ENCODE measurements at places on chromosomes 16 and 17. TPM values are rescaled to one million over a fixed set of nuclear protein-coding genes. Genes with fewer than 3 reads are reported as not detected.
A peak's percentile ranks its signal among the peaks of the same experiment; 100 is the strongest.

DNA sequence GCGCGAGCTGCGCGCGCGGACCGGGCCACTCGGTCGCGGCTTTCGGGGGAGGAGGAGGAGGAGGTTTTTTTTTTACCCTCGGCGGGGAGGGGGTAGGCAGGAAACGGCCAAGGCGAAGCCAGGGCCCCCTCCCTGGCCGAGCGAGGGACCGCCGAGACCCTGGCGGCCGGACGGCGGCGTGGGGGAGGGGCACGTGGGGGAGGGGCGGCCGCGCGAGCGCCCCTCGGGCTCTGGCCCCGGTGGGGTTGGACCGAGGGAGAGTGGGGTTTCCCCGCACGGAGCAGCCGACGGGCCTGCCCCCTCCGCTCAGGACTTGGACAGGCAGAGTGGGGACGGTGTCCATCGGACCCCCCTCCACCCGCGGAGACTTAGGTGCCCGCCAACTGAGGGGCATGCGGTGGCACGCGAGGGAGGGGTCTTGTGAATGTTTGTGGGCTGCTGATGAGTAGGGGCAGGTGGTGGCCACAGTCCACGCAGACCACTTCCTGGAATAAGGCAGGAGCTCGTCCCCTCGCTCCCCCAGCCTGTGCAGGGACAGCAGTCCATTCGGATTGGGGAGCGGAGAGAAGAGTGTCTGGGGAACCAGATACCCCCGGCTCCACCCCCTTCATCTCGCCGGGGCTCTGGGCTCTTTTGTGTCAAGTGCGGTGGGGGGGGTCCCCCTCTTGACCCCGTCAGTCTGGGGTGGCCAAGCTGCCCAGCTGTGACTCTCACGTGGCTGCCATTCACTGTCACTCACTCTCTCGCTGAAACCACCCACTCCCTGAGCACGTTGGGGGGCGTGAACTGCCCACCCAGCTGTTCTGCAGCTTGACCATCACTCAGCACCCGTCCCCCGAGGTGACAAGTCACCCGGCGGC, 3.0 kb upstream of the CHD3 start:
- no peaks in the 10 kb centered on the region for H3K27me3 ChIP-seq
- H3K4me3 ChIP-seq: peak overlapping the region; percentile 52
- DNase-seq: peak; percentile 55
- H3K36me3 ChIP-seq: peaks cover 16% of the 10 kb centered on the region

DNA sequence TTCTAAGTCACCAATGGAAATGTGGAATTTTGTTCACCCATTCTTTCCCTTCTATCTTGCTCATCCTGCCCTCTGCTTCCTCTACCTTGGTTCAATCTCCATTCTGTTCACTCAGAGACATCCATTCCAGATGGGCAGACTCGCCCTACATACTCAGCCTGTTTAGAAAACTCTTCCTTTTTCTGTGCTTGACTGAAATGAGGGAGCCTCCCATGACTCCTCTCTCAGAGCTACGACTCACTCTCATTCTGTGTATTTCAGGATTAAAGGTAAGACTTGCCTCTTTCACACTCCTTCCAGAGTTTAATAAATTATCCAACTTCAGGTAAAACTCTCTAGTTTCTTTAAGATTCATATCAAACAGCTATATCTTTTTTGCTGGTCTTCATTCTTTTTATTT, 182.8 kb downstream of the HS3ST3A1 start:
- H3K4me3 ChIP-seq: no peak overlapping the region
- DNase-seq: no peak
- H3K4me1 ChIP-seq: no peaks in the 10 kb centered on the region

- no peak overlapping the region for H3K4me3 ChIP-seq
- peaks cover 15% of the 10 kb centered on the region for H3K36me3 ChIP-seq
- no peak for DNase-seq
- no peak overlapping the region for H3K27ac ChIP-seq
- H3K4me1 ChIP-seq: peaks cover 11% of the 10 kb centered on the region
Observed at GRCh38 chr17:77485089-77485833, 344.5 kb downstream of the SEC14L1 start.

DNA sequence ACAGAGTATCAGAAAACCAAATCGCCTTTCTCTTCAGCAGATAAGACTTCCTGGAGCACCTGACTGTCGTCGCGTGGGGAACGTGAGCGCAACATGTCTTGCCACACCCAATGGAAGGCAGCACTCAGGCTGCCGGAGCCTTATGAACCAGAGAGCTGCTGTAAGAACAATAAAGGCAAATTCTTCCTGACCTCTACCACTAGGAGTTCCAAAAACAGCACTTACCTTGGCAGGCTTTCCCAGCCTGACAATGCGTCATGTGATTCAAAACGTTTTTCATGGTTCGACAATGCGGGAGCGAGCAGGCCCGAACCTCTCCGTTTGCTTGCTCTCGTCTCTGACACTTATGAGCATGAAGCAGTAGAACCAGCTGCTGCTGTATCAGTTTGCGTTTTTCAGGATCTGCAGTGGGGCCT, 75.8 kb upstream of the TRAP1 start:
- peaks cover 26% of the 10 kb centered on the region for H3K36me3 ChIP-seq
- H3K27ac ChIP-seq: no peak overlapping the region
- H3K4me3 ChIP-seq: no peak overlapping the region
- no peak for DNase-seq

- H3K27me3 ChIP-seq: peaks cover 73% of the 10 kb centered on the region
- no peaks in the 10 kb centered on the region for H3K36me3 ChIP-seq
- H3K27ac ChIP-seq: no peak overlapping the region
Observed at GRCh38 chr16:10878644-10879501, 1.9 kb downstream of the CIITA start.

DNA sequence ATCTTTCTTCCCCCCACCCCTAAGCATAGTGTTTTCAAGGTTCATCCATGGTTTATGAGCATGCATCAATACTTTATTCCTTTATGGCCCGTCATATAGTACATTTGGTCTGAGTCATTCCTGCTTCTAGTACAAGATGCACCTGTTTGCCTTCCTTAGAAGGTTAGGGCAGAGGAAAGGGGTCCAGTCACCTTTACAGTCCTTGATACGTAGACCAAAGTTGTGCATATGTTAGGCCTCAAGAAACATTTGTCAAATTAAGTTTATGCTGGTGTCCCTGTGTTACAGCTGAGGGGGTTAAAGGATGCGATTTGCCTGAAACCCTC, 1.4 kb downstream of the CYB5D2 start:
- H3K27me3 ChIP-seq: no peaks in the 10 kb centered on the region
- peaks cover 36% of the 10 kb centered on the region for H3K4me1 ChIP-seq
- no peak for DNase-seq
- peak overlapping the region; percentile 99 for H3K4me3 ChIP-seq
- peaks cover 5% of the 10 kb centered on the region for H3K36me3 ChIP-seq

- H3K27ac ChIP-seq: no peak overlapping the region
- H3K27me3 ChIP-seq: peaks cover 7% of the 10 kb centered on the region
- no peak for DNase-seq
Observed at GRCh38 chr17:4533523-4534504, 21.4 kb downstream of the MYBBP1A start.

- H3K4me3 ChIP-seq: peak overlapping the region; percentile 64
- peak overlapping the region; percentile 96 for H3K27ac ChIP-seq
- H3K4me1 ChIP-seq: peaks cover 51% of the 10 kb centered on the region
Observed at GRCh38 chr17:80876950-80877728, 114.5 kb upstream of the CHMP6 start.

DNA sequence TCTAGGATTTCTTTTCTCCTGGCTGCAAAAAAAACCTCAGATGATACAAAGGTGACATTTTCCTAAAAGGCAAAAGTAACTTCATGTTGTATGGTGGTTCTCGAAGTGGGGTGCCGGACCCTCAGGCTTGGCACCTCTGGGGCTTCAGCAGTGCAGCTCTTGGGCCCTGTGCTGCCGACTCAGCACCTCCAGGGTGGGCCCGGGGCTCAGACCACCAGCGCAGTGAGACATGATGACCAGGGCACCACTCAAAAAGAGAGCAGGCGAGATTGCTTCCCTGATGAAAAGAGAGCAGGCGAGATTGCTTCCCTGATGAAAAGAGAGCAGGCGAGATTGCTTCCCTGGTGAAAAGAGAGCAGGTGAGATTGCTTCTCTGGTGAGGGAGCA, 98.7 kb upstream of the ZNF750 start:
- peaks cover 44% of the 10 kb centered on the region for H3K36me3 ChIP-seq
- no peak overlapping the region for H3K27ac ChIP-seq
- H3K27me3 ChIP-seq: no peaks in the 10 kb centered on the region
- H3K4me1 ChIP-seq: no peaks in the 10 kb centered on the region

- H3K27me3 ChIP-seq: no peaks in the 10 kb centered on the region
- no peak for DNase-seq
- peak overlapping the region; percentile 90 for H3K27ac ChIP-seq
- no peaks in the 10 kb centered on the region for H3K36me3 ChIP-seq
- H3K4me3 ChIP-seq: peak overlapping the region; percentile 59
Observed at GRCh38 chr17:78717431-78717980, 64.6 kb downstream of the CYTH1 start.

DNA sequence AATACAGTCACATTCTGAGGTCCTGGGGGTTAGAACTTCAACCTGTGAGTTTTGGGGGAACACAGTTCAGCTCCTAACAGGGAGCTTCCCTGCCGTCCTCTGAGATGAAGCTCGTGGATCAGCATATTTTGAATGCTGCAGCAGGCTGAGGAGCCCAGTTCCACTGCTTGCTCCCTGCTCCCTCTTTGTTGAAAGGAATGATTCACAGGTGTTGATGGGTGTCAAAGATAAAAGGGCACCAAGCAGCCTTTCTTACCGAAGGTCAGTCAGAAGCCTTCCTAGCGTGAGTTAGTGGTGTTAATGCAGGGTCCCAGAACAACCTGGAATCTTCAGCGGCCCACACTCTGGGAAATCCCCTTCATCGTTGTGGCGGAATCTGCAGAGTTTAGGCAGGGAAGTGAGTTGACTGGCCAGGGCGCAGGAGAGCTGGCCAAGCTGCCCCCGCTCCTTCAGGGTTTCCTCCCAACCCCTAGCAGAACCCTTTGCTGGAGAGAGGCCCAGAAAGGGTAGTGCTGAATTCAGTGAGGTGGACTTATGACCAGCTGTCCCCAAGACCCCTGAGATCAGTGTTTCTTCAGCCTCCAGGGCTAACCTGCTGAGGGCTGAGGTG, 114.8 kb downstream of the GNAO1 start:
- H3K4me1 ChIP-seq: no peaks in the 10 kb centered on the region
- DNase-seq: no peak
- no peak overlapping the region for H3K27ac ChIP-seq

DNA sequence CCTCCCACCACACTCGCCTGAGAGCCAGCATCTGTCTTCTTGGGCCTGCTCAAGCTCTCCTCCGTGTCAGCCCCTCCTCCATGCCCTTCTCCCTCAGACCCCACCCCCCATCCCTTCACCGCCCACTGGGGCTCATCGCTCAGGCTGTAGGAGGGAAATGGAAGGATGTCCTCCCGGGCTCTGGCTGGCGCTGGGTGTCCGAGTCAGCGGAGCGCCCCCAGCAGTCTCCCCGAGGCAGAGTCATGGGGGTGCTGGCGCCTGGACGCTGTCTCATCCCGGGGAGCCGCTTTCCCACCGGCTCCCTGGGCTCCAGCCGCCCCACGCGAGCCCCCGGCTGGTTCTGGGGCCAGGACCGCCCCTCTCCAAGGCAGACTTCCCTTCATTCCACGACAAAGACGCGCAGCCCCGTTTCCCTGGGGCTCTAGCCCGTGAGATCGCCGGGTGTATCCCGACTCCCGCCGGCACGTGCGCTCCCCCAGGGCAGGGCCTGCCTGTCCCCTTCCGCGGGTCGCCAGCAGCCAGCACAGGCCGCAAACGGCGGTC, 428 bp upstream of the ANTKMT start:
- peak overlapping the region; percentile 69 for H3K27ac ChIP-seq
- peak; percentile 73 for DNase-seq
- no peaks in the 10 kb centered on the region for H3K36me3 ChIP-seq
- H3K4me1 ChIP-seq: peaks cover 17% of the 10 kb centered on the region
- H3K4me3 ChIP-seq: peak overlapping the region; percentile 82

GRCh38 chr16:1723450-1724147, 17.6 kb downstream of the MAPK8IP3 start:
- peak; percentile 65 for DNase-seq
- no peak overlapping the region for H3K4me3 ChIP-seq
- H3K27me3 ChIP-seq: no peaks in the 10 kb centered on the region
- no peak overlapping the region for H3K27ac ChIP-seq
- peaks cover 34% of the 10 kb centered on the region for H3K4me1 ChIP-seq

- H3K27ac ChIP-seq: no peak overlapping the region
- no peaks in the 10 kb centered on the region for H3K4me1 ChIP-seq
- H3K4me3 ChIP-seq: no peak overlapping the region
- H3K27me3 ChIP-seq: no peaks in the 10 kb centered on the region
- H3K36me3 ChIP-seq: peaks cover 30% of the 10 kb centered on the region
Observed at GRCh38 chr16:22282254-22282892, 14.8 kb upstream of the POLR3E start.

DNA sequence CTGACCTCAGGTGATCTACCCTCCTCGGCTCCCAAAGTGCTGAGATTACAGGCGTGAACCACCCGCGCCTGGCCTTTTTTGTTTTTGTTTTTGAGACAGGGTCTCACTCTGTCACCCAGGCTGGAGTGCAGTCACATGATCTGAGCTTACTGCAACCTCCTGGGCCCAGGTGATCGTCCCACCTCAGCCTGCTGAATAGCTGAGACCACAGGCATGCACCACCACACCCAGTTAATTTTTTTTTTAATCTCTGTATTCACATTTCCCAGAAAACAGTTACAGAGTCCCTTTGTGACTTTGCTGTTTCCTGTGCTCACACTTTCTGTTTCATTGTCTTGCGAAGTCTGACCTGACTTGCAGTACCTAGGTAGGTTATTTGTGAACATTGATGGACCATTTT, 2.7 kb downstream of the CLUAP1 start:
- H3K27ac ChIP-seq: peak overlapping the region; percentile 89
- DNase-seq: peak; percentile 73
- peak overlapping the region; percentile 88 for H3K4me3 ChIP-seq
- peaks cover 68% of the 10 kb centered on the region for H3K4me1 ChIP-seq
- H3K36me3 ChIP-seq: peaks cover 20% of the 10 kb centered on the region

- H3K27me3 ChIP-seq: no peaks in the 10 kb centered on the region
- no peak for DNase-seq
- no peak overlapping the region for H3K4me3 ChIP-seq
- no peaks in the 10 kb centered on the region for H3K36me3 ChIP-seq
Observed at GRCh38 chr17:82392209-82392920, 20.8 kb downstream of the UTS2R start.

DNA sequence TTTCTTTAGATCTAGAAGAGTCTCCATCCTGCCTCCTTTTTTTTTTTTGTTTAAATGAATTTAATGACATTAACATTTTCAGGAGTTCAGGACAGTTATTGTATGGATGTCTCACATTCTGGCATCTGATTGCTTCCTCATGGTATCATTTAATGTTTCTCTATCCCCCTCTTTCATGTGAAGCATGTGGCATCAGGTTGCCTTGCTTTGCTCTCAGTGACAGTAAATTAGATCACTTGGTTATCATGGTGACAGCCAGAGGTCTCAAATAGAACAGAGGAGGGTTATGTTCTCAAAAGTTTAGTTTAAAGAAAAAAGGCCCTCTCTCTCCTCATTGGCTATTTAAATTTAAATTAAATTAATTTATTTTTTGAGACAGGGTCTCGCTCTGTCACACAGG, 74.1 kb downstream of the WWP2 start:
- H3K27me3 ChIP-seq: no peaks in the 10 kb centered on the region
- H3K36me3 ChIP-seq: peaks cover 2% of the 10 kb centered on the region
- peaks cover 7% of the 10 kb centered on the region for H3K4me1 ChIP-seq
- DNase-seq: no peak
- no peak overlapping the region for H3K4me3 ChIP-seq
- H3K27ac ChIP-seq: no peak overlapping the region

The CDRT15L2 gene
- total RNA-seq: not detected

The SRCIN1 gene
- total RNA-seq: 0.67 TPM

The OR1F1 gene
- total RNA-seq: not detected

The TP53TG3 gene
- total RNA-seq: not detected

The TMC8 gene
- 105 TPM for total RNA-seq

The RAD51C gene
- 64.6 TPM for total RNA-seq

The TLCD3A gene
- 3.0 TPM for total RNA-seq

The GPR179 gene
- 0.07 TPM for total RNA-seq

The PLA2G10 gene
- not detected for total RNA-seq

The MYH13 gene
- not detected for total RNA-seq

The PPP1R1B gene
- not detected for total RNA-seq

The FAM171A2 gene
- total RNA-seq: 0.21 TPM

The SECTM1 gene
- total RNA-seq: 2.8 TPM
